SJSA1 (cell line): ENCODE measurements at places on chromosomes 16 and 17. TPM values are rescaled to one million over a fixed set of nuclear protein-coding genes. Genes with fewer than 3 reads are reported as not detected.

The PEMT gene
- total RNA-seq: 49.2 and 49.3 TPM in 2 replicates

The TMEM92 gene
- total RNA-seq: 0.05 TPM in 1 of 2 replicates, not detected in the other

The HOXB9 gene
- total RNA-seq: 0.11 TPM in 1 of 2 replicates, not detected in the other

The KLHL10 gene
- total RNA-seq: not detected in 2 replicates

The SPECC1 gene
- total RNA-seq: 62.3 and 81.0 TPM in 2 replicates

The CCL5 gene
- not detected in 2 replicates for total RNA-seq

The ANKRD13B gene
- 2.9 and 3.4 TPM in 2 replicates for total RNA-seq

The SYCE1L gene
- 0.32 and 1.2 TPM in 2 replicates for total RNA-seq

The KCNH6 gene
- total RNA-seq: not detected in 2 replicates

The UBALD2 gene
- total RNA-seq: 7.6 and 13.7 TPM in 2 replicates

The KRTAP4-11 gene
- not detected in 2 replicates for total RNA-seq

DNA sequence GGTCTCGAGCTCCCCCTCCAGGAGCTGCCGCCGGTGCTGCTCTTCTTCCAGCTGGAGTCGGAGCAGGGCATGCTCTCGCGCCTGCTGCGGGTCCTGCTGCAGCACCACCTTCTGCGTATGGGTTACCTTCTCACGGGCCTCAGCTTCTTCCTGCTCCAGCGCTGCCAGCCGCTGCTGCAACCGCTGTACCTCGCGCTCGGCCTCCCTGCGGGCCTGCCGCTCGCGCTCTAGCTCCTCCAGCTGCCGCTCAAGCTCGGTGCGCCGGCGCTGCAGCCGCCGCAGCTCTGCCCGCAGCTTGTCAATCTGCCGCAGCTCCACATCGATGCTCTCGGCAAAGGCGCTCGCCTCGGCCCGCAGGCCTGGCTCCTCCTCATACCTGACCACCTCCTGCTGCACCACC lies 36.9 kb downstream of the UBN1 start:
- peaks cover 9% of the 10 kb centered on the region for H3K4me1 ChIP-seq
- no peak overlapping the region for H3K27ac ChIP-seq
- peaks cover 84% of the 10 kb centered on the region for H3K36me3 ChIP-seq

DNA sequence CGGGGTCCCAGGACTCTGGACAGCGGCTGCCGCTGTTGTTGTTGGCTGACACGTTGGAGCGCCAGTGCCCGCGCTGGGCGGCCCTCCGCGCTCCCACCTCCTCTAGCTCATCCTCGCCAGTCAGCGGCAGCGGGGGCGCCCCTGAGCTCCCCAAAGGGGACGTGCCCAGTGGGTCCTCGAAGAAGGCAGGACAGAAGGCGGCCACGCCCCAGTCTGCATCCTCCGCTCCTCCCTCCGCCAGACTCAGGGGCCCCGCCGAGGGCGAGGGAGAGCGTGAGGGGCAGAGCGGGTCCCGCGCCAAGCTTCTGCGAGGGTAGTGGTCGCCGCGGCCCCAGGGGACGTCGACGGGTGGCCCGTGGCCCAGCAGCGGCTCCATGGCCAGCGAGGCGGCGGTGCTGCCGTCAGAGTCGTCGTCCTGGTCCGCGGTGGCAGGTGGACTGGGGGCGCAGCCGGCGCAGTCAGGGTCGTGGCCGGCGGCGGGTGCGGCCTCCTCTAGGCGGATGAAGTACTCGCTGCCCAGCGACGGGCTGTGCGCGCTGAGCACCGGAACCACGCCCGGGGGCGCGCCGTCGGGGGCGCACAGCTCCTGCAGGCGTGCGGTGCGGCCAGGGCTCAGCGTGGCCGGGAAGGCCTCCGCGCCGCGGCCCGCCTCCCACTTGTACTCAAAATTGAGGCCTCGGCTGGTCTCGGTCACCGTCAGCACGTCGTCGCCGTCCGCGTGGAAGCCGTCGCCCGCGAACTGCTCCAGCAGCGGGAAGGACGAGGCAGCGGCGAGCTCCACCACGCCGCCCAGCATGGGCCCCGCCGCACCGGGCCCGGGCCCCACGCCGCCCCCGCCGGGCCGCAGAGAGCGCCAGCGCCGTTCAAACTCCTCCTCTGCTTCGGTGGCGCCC lies 43.2 kb upstream of the PVALEF start:
- H3K4me1 ChIP-seq: peaks cover 23% of the 10 kb centered on the region
- no peak overlapping the region for H3K27ac ChIP-seq
- H3K27me3 ChIP-seq: peaks cover 69% of the 10 kb centered on the region
- no peak overlapping the region for H3K4me3 ChIP-seq
- H3K36me3 ChIP-seq: peaks cover 5% of the 10 kb centered on the region; the same call in 1 of the 2 replicates

- no peaks in the 10 kb centered on the region for H3K4me1 ChIP-seq
- no peak overlapping the region for H3K27ac ChIP-seq
- DNase-seq: no peak
- no peak overlapping the region for H3K4me3 ChIP-seq
- H3K27me3 ChIP-seq: peaks cover 46% of the 10 kb centered on the region
Observed at GRCh38 chr17:50575581-50576210, 15.2 kb downstream of the CACNA1G start.

DNA sequence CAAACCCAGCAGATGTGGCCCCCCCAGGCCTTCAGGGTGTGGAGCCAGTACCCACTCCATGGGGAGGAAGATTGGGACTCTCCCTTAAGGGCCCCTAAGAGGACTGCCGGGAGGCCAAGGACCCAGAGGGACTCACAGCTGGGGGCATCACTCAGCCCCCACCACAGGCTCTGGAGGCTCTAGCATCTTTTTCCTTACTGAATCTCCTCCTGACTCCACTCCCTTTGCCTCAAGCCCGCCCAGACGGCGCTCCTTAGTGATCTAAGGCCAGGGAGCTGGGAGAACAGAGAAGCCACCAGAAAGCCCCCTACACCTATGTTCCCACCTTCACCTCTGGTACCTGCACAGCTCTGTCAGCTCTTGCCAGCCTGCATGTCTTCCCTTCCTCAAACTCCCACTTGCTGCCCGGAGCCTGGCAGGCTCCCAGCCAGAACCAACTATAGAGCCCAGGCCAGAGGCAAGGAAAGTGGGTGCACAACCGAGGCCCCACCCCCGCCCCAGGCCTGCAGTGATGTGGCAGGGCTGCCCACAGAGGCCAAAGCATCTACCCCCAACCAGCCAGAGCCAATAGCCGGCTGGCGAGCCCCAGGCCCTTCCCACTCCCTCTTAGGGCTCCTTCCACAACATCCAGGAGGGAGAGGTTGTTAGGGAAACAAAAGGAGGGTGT lies 22.3 kb upstream of the MPO start:
- no peak overlapping the region for H3K27ac ChIP-seq
- H3K27me3 ChIP-seq: peaks cover 57% of the 10 kb centered on the region
- H3K4me3 ChIP-seq: no peak overlapping the region
- no peak for DNase-seq
- H3K36me3 ChIP-seq: no peaks in the 10 kb centered on the region

DNA sequence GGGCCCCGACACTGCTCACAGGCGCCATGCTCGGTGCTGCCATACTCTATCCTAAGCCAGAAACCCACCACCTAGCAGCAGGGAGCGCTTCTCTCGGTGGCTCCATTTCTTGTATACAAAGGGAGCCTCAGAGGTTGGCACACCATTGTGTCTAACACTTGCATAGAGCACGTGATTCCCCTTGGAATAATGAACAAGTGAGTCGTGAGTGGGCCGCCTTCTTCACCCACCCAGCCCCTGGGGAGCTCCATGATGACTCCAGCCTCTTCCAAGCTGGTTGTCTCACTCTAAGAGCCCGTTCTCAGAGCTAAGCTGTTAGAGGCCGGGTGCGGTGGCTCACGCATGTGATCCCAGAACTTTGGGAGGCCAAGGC lies 82.3 kb upstream of the ZNF469 start:
- H3K4me3 ChIP-seq: no peak overlapping the region
- no peaks in the 10 kb centered on the region; the same call in 1 of the 2 replicates for H3K36me3 ChIP-seq
- H3K27me3 ChIP-seq: no peaks in the 10 kb centered on the region
- H3K4me1 ChIP-seq: peaks cover 40% of the 10 kb centered on the region
- DNase-seq: no peak
- H3K27ac ChIP-seq: no peak overlapping the region

DNA sequence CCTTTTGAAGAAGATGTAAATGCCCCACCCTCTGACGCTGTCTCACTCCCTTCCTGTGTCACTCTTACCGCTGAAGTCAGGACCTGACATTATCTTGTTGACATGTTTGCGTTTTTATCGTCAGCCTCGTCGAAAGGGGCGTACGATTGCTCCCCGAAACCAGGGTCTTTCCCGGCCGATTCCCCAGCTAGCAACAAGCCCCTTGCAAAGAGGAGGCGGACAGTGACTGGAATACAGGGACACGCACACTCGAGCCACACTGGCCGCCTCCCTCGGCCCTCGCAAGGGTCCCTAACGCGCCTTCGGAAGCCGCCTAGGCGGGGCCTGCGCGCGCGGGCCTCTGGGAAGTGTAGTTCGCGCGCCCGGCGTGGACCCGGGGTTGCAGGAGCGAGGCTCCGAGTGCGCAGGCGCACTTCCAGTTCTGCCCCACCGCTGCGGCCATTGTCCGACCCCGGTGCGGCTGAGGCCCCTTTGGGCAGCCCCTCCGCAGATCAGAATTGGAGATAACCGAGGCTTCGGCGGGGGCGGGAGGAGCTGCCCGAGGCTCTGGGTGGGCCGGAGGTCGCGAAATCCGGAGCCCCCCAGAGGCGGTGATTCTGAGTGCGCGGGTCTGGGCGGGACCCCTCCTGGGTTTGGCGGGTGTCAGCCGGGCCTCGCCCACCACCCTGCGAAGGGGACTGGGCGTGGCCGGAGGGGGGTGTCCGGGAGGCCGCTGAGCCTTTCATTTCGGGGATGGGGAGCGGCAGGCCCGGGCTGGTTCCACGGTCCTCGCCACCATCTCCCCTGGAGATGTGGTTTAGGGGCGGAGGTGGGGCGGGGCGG lies at the start of gene ZFP90:
Gene ZFP90, plus strand, starts transcription at position 412 of the 822 bp plus-strand sequence. CDS start 502 bp downstream, outside the sequence.
- peaks cover 3% of the 10 kb centered on the region for H3K4me1 ChIP-seq
- H3K36me3 ChIP-seq: peaks cover 23% of the 10 kb centered on the region
- peak; percentile 73 for DNase-seq
- H3K27me3 ChIP-seq: no peaks in the 10 kb centered on the region

GRCh38 chr17:48441231-48441711 lies 11.3 kb upstream of the SKAP1 start:
- no peaks in the 10 kb centered on the region for H3K4me1 ChIP-seq
- H3K36me3 ChIP-seq: no peaks in the 10 kb centered on the region
- no peak overlapping the region for H3K4me3 ChIP-seq
- no peak overlapping the region for H3K27ac ChIP-seq

DNA sequence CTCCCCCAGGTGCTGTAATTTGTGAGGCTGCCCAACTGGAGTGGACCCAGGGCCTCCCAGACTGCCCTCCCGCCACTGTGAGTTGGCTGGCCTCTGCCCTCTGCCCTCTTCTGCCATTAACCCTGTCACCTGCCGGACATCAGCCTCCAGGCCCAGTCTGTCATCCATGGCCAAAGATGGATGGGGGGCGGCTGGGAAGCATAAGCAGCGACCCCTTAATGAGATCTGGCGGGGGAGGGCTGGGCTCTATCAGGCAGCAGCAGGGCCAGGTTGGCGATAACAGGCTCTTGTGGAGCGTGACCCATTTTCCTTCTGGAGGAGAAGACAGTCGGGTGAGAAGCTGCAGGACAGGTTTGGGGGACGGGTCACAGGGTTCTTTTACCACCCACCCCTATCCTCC lies 25.3 kb downstream of the CDK5RAP3 start:
- no peak overlapping the region for H3K27ac ChIP-seq
- H3K27me3 ChIP-seq: 0 out of 2 replicates have a peak, but pooled peaks cover 3% of the 10 kb centered on the region
- H3K4me3 ChIP-seq: no peak overlapping the region
- DNase-seq: no peak

GRCh38 chr17:4185656-4186055 lies 42.7 kb downstream of the CYB5D2 start:
- H3K27me3 ChIP-seq: no peaks in the 10 kb centered on the region
- no peak overlapping the region for H3K27ac ChIP-seq
- no peak for DNase-seq

- H3K27ac ChIP-seq: no peak overlapping the region
- H3K27me3 ChIP-seq: peaks cover 25% of the 10 kb centered on the region
- no peaks in the 10 kb centered on the region for H3K36me3 ChIP-seq
- no peaks in the 10 kb centered on the region for H3K4me1 ChIP-seq
Observed at GRCh38 chr16:2992383-2993081, 12.3 kb upstream of the PKMYT1 start.

DNA sequence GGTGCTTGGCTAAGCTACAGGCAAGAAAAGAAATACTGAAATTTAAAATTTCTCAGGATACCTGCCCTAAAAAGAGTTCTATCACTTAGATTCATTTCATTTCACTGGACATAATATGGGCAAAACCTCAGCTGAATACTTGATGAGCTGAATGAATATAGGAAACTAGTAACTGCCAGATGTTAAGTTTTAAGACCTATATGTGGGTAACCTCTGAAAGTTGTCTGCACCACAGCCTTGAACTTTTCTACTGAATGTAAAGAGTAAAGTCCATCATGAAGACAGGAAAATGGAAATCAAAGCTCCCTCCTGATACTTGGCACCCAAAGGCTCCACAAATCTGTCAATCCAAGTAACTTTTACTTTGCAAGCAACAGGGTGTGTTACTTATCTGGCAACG lies 50.8 kb downstream of the HIC1 start:
- H3K4me3 ChIP-seq: no peak overlapping the region
- no peaks in the 10 kb centered on the region for H3K27me3 ChIP-seq
- no peak overlapping the region for H3K27ac ChIP-seq

DNA sequence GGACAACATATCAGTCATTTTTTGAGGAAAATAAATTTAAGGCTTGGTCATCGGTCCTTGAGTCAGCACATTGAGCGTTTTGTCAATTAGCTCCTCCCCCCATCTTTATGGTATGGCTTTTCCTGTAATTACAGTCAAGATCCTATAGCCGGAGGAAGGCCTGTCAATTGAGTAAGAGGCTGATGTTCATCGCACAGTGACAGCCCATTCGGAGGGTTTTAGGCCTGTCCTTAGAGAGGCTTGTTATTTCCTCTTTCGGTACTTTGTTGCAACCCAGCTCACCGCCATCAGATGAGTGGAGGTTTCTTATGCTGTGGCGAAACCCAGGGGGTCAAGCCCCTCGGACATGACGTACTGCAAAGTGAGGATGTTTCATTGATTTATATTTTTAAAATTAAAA lies 395.2 kb downstream of the WWOX start:
- no peaks in the 10 kb centered on the region for H3K4me1 ChIP-seq
- H3K4me3 ChIP-seq: no peak overlapping the region
- no peaks in the 10 kb centered on the region for H3K27me3 ChIP-seq
- no peaks in the 10 kb centered on the region for H3K36me3 ChIP-seq
- no peak overlapping the region for H3K27ac ChIP-seq
- no peak for DNase-seq
